ENCODE measurements at places on chromosomes 7 and 10.

- DNase-seq, result no peak
Observed at GRCh38 chr7:38309555-38309954, 36.1 kb upstream of the TARP start.

DNA sequence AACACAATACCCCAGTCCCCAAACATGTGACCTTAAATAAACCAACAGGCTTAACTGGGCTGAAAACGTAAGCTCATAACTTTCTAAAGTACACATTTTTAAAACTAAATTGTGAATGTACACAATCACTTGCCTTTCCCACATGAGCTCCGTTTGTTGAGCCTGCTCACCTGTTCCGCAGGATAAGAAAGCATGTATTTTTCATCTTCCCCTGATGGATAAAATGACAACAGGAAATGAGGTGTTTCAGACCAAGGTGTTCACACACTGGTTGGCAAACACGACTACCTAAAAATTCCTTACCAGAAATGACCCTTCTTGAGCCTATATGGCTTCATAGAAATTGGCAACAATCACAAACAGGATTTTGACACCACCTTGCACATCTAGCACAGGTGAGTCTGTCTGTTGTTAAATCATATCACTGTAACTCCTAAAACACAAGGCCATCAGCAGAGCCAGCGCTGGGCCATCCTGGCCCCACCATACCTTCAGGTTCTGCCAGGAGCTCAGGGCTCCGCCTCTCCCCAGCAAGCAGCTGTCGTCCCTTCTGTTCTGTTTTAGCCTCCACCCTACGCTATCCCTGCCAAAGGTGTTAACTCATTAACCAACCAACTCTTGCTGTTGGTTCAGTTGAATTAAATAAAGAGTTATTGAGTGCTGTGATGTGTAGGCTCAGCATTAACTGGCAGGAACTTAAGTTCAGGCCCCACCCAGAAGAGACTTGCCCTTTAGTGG is 73.6 kb upstream of the RNF32 start:
- DNase-seq, result no peak

DNA sequence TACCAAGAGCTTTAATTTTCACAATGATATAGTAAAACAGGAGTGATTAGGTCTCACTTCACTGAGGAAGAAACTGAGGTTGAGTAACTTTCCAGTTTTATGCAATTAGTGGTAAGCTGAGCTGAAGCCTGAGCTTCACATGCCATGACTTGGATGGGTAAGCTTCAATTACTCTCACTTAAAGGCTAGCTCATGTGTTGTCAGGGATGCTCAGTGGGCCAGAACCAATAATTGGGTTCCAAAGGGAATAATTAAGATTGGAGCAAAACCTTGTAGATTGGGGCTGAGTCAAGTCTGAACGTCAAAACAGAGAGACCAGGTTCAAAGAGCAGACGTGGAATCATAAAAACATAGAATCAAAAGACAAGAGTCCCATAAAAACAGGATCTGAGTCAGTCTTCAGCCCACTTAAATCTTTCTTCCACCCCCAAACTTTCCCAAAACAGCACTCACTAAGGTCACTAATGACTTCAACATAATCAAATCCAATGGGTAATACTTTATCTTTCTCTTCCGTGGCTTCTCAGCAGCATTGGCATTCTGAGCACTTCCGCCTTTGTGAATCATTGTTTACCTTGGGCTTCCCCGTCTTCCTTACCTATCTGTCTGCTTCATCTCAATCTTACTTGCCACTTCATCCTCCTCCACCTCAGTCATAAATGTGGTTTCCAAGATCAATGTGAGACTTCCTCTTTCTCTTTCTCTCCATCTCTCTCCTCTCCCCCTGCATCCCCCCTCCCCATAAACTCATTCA is 23.0 kb upstream of the EGFR start:
- no peak for DNase-seq

DNA sequence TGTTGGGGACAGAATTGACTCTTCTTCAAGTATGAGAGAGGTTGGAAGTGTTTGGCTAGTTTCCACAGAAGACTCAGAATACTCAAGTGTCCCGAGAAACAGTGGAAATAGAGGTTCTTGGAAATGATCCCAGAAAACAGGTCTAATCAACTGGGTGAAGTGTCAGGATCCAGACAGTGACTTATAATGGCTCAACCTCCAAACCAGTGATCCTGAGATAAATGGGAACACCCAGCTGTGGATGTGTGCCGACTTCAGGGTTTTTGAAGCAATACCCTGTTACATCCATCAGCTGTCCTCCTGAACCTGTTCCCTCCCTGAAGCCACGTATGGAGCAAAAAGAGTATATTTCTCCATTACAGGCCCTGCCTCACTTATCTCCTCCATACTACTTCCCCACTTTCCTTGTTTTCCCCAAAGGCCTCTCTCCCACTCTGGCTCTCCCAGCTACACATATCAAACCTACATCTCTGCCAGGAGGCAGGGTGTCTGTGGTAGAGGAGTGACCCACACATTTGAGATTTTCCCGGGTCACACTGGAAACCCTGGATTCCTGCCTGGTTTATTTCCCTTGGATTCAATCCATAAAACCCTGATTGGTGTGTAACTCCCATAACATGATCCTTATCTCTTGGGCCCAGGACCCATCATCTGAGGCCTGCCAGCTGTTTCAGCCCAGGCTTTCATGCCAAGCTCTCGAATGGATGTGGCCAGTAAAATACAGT is 17.6 kb upstream of the ELOVL3 start:
- no peak for DNase-seq

DNA sequence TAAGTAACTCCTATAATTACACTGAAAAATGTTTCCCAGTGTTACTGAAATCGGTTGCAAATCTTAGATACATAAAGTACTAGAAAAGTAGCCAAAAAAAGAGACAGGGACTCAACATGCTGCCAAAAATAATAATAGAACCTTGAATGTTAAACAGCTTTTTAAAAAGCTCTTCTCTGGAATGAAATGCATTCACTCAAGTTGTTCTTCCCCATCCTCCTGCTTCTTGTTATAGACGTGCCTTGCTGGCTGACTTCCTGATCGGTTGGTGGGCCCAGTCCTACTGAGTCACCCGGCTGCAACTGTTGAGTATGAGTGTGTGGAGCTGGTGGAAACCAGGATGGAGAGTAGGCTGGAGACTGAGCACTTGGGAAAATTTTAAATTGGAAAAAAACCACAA is 30.6 kb upstream of the RAPGEF5 start:
- DNase-seq, result no peak

GRCh38 chr10:84294766-84295447 is 33.5 kb upstream of the CCSER2 start:
- no peak for DNase-seq

DNA sequence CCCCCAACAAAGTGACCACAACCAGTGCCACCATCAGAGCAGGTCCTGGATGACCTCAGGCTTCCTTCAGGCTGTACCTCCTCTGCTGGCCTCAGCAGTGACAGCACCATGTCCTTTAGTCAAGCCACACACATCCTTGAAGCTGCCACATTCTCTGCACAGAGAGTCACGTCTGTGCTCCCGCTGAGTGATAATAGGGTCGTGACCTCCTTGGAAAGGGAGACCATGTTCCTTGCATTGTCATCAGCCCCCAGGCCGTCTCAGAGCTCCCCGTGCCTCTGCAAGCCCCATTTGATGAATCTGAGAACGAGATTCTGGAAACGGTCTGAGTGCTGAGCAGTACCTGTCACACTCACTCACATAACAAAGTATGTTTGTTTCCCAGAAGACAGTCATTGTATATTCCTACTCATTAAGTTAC is 106.5 kb upstream of the PRR15 start:
- no peak for DNase-seq

GRCh38 chr10:50398823-50399222 is 147.5 kb upstream of the ASAH2 start:
- DNase-seq, result no peak

Measured in stimulated activated CD8-positive, alpha-beta memory T cell treated with anti-CD3 and anti-CD28 coated beads, Interleukin-2, amount 100 ng/mL, for 1 hour (primary cell).